ENCODE measurements at places on chromosomes 3 and 15. TPM values are rescaled to one million over a fixed set of nuclear protein-coding genes. Genes with fewer than 3 reads are reported as not detected.

- no peak overlapping the region for H3K4me3 ChIP-seq
- no peaks in the 10 kb centered on the region for H3K36me3 ChIP-seq
- no peaks in the 10 kb centered on the region for H3K27me3 ChIP-seq
- no peak for DNase-seq
- no peaks in the 10 kb centered on the region for H3K4me1 ChIP-seq
- no peak overlapping the region for H3K27ac ChIP-seq
Measured at GRCh38 chr3:155232605-155233004, 60.9 kb downstream of the STRIT1 start.

GRCh38 chr15:88779944-88780343, 23.3 kb upstream of the ACAN start:
- H3K27me3 ChIP-seq: peaks cover 6% of the 10 kb centered on the region
- H3K4me3 ChIP-seq: no peak overlapping the region
- no peak for DNase-seq
- H3K4me1 ChIP-seq: no peaks in the 10 kb centered on the region
- no peak overlapping the region for H3K27ac ChIP-seq

- peaks cover 10% of the 10 kb centered on the region for H3K27me3 ChIP-seq
- DNase-seq: no peak
- H3K4me3 ChIP-seq: no peak overlapping the region
- H3K27ac ChIP-seq: no peak overlapping the region
- H3K4me1 ChIP-seq: peaks cover 6% of the 10 kb centered on the region
- H3K36me3 ChIP-seq: peaks cover 5% of the 10 kb centered on the region
Measured at GRCh38 chr15:80701676-80702311, 6.7 kb downstream of the ABHD17C start.

WDR73 gene
- 13.3 TPM for total RNA-seq

GRCh38 chr3:69848113-69848512, 108.8 kb downstream of the MITF start:
- H3K4me3 ChIP-seq: no peak overlapping the region
- no peak overlapping the region for H3K27ac ChIP-seq
- no peaks in the 10 kb centered on the region for H3K4me1 ChIP-seq

LRRC58 gene
- 22.2 TPM for total RNA-seq

GRCh38 chr3:174253940-174254339, 605.2 kb upstream of the NAALADL2 start:
- no peak overlapping the region for H3K27ac ChIP-seq
- H3K36me3 ChIP-seq: no peaks in the 10 kb centered on the region
- H3K4me1 ChIP-seq: no peaks in the 10 kb centered on the region

DNA sequence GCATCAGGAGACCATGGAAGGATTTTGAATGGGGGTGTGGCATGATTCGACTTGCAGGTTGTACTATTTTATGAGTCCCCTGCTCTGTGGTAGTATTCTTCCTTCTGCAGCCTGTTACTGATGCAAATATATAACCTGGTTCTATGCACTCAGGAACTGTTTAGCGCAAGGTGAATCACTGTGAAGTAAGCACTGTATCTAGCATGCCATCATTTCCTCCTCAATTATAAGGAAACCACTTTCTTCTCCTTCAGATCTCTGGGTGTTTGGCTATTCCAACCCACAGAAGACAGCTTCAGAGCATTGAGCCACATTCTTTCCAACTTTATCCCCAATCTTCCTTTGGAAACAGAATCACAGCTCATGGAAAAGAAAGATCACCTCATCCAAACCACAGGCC, 176.7 kb downstream of the DIPK2A start:
- no peak overlapping the region for H3K4me3 ChIP-seq
- no peaks in the 10 kb centered on the region for H3K36me3 ChIP-seq
- H3K27ac ChIP-seq: no peak overlapping the region
- no peak for DNase-seq
- peaks cover 3% of the 10 kb centered on the region for H3K27me3 ChIP-seq

C3orf22 gene
- not detected for total RNA-seq

DNA sequence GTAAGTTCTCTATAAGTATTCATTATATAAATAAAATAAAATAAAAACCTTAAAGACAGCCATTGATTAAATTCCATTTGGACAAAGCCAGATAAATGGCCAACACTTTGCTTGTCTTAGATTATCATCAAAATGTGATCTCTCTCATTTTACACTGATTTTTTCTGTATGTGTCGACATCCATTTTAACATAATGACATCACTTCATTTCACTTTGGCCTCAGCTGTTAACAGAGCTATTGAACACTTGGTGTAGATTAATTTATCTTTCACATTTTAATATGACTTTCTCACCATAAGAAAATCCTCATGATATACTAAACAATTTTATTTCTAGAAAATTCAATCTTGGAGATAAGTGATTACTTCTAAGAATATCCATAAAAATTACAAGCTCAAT, 198.1 kb downstream of the MECOM start:
- no peaks in the 10 kb centered on the region for H3K4me1 ChIP-seq
- DNase-seq: no peak
- H3K36me3 ChIP-seq: no peaks in the 10 kb centered on the region

- H3K36me3 ChIP-seq: peaks cover 7% of the 10 kb centered on the region
- H3K4me1 ChIP-seq: peaks cover 33% of the 10 kb centered on the region
- no peak for DNase-seq
- H3K4me3 ChIP-seq: peak overlapping the region; percentile 88
- no peaks in the 10 kb centered on the region for H3K27me3 ChIP-seq
Measured at GRCh38 chr3:43285644-43286043, 696 bp upstream of the SNRK start.

DNA sequence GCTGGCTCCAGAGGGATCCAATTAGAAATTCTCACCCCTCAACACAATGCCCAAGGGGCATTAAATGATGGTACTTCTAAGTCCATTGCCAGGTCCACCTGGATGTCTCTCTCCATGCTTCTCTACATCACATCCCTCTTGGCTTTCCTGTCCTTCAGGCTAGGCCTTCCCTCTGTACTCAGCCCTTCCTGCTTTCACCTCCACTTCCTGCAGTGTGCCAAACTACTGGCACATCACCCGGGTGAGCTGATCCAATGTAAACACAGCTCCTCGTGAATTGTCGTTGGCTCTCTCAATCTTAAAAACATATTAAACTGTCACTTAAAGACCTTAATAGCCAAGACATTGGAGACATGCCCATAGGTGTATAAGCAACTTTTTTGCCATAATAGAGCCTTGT, 4.0 kb downstream of the LMCD1 start:
- H3K4me1 ChIP-seq: peaks cover 27% of the 10 kb centered on the region
- H3K27ac ChIP-seq: no peak overlapping the region
- no peaks in the 10 kb centered on the region for H3K36me3 ChIP-seq

GRCh38 chr3:38203690-38204089, 38.4 kb downstream of the OXSR1 start:
- peaks cover 52% of the 10 kb centered on the region for H3K4me1 ChIP-seq
- no peak overlapping the region for H3K27ac ChIP-seq
- peaks cover 48% of the 10 kb centered on the region for H3K36me3 ChIP-seq
- H3K27me3 ChIP-seq: no peaks in the 10 kb centered on the region
- no peak for DNase-seq
- H3K4me3 ChIP-seq: no peak overlapping the region

ANKRD63 gene
- not detected for total RNA-seq

GRCh38 chr3:52430416-52430810, 14.5 kb downstream of the SEMA3G start:
- H3K36me3 ChIP-seq: no peaks in the 10 kb centered on the region
- H3K4me1 ChIP-seq: no peaks in the 10 kb centered on the region
- H3K27me3 ChIP-seq: no peaks in the 10 kb centered on the region
- no peak overlapping the region for H3K27ac ChIP-seq

GRCh38 chr3:157093096-157093495, 66.9 kb downstream of the CCNL1 start:
- H3K27ac ChIP-seq: peak overlapping the region; percentile 1
- H3K4me3 ChIP-seq: peak overlapping the region; percentile 6
- peak; percentile 62 for DNase-seq
- peaks cover 53% of the 10 kb centered on the region for H3K4me1 ChIP-seq

RARB gene
- not detected for total RNA-seq

- peaks cover 25% of the 10 kb centered on the region for H3K36me3 ChIP-seq
- DNase-seq: peak; percentile 90
- H3K27ac ChIP-seq: peak within 1 kb of the TSS; percentile 93
- no peaks in the 10 kb centered on the region for H3K27me3 ChIP-seq
Measured at GRCh38 chr3:48989796-48990635, at the start of gene P4HTM. Gene P4HTM, plus strand, starts transcription at chr3:48990241. Its CDS starts 16 bp downstream, at chr3:48990257.

DNA sequence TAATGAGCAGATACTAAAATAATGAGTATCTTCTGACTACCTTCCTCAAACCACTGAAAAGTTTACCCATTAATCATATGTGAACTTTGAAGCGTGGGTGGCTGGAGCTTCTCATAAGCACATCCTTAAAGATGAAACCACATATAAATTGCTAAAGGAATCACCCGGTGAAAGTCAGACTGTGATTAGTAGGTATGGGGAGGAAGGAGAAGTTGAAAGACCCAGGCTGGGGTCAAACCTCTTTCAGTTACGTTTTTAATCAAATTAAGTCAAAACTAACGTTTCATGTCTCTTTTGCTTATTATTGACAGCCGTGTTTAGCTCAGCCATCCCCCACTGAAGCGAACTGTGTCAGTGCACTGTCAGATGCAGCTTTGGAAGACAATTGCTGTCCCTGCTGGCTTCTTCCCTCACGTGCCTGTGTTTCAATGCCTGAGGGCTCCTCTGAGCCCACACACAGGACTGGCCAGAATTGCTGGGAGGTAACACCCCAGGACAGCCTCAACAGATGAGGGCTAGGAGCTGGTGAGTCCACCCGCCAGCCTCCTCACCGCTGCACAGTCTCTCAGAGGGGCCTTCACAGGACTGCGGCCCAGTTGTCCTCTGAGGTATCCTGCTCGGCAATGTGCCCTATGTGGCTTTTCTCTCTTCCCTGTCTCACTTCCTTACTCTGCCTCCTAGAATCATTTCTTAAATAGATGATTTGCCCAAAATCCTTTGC, 29.3 kb upstream of the SH3BP5 start:
- no peaks in the 10 kb centered on the region for H3K36me3 ChIP-seq
- peaks cover 38% of the 10 kb centered on the region for H3K4me1 ChIP-seq
- peaks cover 2% of the 10 kb centered on the region for H3K27me3 ChIP-seq
- H3K27ac ChIP-seq: peak overlapping the region; percentile 87
- peak overlapping the region; percentile 53 for H3K4me3 ChIP-seq

EPHA6 gene
- not detected for total RNA-seq

- no peaks in the 10 kb centered on the region for H3K4me1 ChIP-seq
- no peak overlapping the region for H3K27ac ChIP-seq
- no peak for DNase-seq
- H3K4me3 ChIP-seq: no peak overlapping the region
- H3K36me3 ChIP-seq: no peaks in the 10 kb centered on the region
Measured at GRCh38 chr15:82549199-82549665, 9.0 kb upstream of the RPS17 start.

GRCh38 chr15:37801529-37801928, 132.9 kb upstream of the TMCO5A start:
- no peaks in the 10 kb centered on the region for H3K4me1 ChIP-seq
- no peaks in the 10 kb centered on the region for H3K36me3 ChIP-seq
- DNase-seq: no peak
- no peak overlapping the region for H3K27ac ChIP-seq

PLSCR5 gene
- not detected for total RNA-seq

- H3K4me3 ChIP-seq: no peak overlapping the region
- H3K36me3 ChIP-seq: no peaks in the 10 kb centered on the region
- no peak overlapping the region for H3K27ac ChIP-seq
- DNase-seq: no peak
- peaks cover 19% of the 10 kb centered on the region for H3K4me1 ChIP-seq
Measured at GRCh38 chr3:43766672-43767465, 76.1 kb downstream of the ABHD5 start.

FILIP1L gene
- 0.11 TPM for total RNA-seq

ALPK3 gene
- 0.05 TPM for total RNA-seq

CLDN18 gene
- total RNA-seq: not detected

GRCh38 chr3:184259878-184260723, 1.3 kb downstream of the CAMK2N2 start:
- no peak overlapping the region for H3K27ac ChIP-seq
- peaks cover 25% of the 10 kb centered on the region for H3K4me1 ChIP-seq
- peak; percentile 68 for DNase-seq
- H3K4me3 ChIP-seq: peak overlapping the region; percentile 55
- H3K27me3 ChIP-seq: peaks cover 26% of the 10 kb centered on the region

AMOTL2 gene
- 0.32 TPM for total RNA-seq

- no peak for DNase-seq
- no peak overlapping the region for H3K4me3 ChIP-seq
- H3K4me1 ChIP-seq: no peaks in the 10 kb centered on the region
- H3K36me3 ChIP-seq: no peaks in the 10 kb centered on the region
- peaks cover 5% of the 10 kb centered on the region for H3K27me3 ChIP-seq
- H3K27ac ChIP-seq: no peak overlapping the region
Measured at GRCh38 chr3:153783106-153783505, 338.1 kb upstream of the ARHGEF26 start.

- H3K4me1 ChIP-seq: peaks cover 6% of the 10 kb centered on the region
- no peaks in the 10 kb centered on the region for H3K36me3 ChIP-seq
- no peak within 1 kb of the TSS for H3K27ac ChIP-seq
- peak; percentile 15 for DNase-seq
- H3K27me3 ChIP-seq: peaks cover 37% of the 10 kb centered on the region
- no peak within 1 kb of the TSS for H3K4me3 ChIP-seq
Measured at GRCh38 chr3:25427942-25428788, at the start of gene RARB. Gene RARB, plus strand, starts transcription at chr3:25428263. Its CDS starts 469 bp downstream, at chr3:25428732.

GRCh38 chr3:13598926-13599886, 50.3 kb downstream of the FBLN2 start:
- no peak for DNase-seq
- H3K27ac ChIP-seq: no peak overlapping the region
- no peak overlapping the region for H3K4me3 ChIP-seq
- no peaks in the 10 kb centered on the region for H3K36me3 ChIP-seq
- H3K27me3 ChIP-seq: peaks cover 3% of the 10 kb centered on the region

- H3K27me3 ChIP-seq: peaks cover 3% of the 10 kb centered on the region
- no peak for DNase-seq
- peaks cover 6% of the 10 kb centered on the region for H3K4me1 ChIP-seq
- no peak overlapping the region for H3K27ac ChIP-seq
Measured at GRCh38 chr3:126658584-126658983, 3.7 kb upstream of the TXNRD3 start.

DNA sequence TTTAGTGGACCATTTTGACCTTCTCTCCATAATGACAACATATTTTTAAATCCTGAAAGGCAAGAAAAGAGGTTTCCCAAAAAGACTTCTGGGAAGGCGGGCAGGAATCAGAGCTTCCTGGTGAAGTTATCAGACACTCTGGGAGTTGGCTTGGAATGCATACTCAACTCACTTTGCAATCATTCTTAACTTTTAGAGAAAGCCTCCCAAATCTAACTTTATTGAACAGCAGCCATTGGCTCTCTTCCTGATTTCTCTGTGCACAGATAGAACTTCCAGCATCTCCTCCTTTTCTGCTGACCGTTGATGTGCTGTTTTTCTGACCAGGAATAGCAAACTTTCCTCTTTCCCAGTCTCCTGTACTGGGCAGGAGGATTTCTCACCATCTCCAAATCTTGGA, 44.6 kb downstream of the PLCL2 start:
- H3K4me1 ChIP-seq: peaks cover 71% of the 10 kb centered on the region
- no peaks in the 10 kb centered on the region for H3K27me3 ChIP-seq
- no peak overlapping the region for H3K4me3 ChIP-seq
